Coronary artery (tissue), 2 donors: ENCODE measurements at places on chromosomes 16 and 17.

DNA sequence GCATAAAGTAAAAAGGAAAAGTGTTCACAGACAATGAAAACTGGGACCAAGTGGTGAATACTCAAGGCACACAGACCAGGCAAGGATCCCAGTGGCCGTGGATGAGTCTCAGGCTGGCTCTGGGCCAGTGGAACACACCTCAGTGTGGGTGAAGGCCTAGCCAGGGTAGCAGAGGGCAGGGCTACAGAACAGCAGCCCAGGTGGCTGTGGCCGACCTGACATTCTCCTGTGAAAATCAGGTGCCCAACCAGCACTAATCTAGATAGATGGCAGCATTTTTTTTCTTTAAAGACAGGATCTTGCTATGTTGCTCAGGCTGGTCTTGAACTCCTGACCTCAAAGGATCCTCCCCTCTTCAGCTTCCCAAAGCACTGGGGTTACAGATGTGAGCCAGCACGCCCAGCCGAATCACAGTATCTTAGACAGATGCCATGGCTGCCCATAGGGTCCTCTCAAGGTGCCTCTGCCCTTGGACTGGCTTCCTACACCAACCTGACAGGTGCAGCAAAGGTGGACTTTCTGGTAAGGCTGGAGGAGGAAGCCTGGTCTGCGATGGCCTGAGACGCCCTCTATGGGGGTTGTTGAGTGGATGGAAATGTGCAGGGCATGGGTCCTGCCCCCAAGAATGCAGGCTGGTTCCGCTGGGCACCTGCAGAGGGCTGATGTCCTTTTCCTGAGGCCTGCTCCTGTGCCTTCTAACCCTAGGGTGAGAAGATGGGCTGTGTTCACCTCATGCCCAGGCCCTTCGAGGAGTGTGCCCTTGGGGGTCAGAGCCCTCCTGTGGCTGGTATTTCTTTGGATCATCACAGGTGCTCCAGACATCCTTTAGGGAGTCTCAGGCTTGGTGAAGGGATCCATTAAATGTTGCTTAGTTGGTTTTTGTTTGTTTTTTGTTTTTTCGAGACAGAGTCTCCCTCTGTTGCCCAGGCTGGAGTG, 3.8 kb upstream of the P4HB start:
- no peak for DNase-seq

- DNase-seq, result peak; percentile 54
These were observed 21.0 kb upstream of the TNS4 start for GRCh38 chr17:40522250-40522960.

GRCh38 chr17:60372790-60373483, 19.0 kb downstream of the USP32 start:
- no peak for DNase-seq

- no peak for DNase-seq
These were observed 63.0 kb upstream of the TEKT3 start for GRCh38 chr17:15404106-15405057.

DNA sequence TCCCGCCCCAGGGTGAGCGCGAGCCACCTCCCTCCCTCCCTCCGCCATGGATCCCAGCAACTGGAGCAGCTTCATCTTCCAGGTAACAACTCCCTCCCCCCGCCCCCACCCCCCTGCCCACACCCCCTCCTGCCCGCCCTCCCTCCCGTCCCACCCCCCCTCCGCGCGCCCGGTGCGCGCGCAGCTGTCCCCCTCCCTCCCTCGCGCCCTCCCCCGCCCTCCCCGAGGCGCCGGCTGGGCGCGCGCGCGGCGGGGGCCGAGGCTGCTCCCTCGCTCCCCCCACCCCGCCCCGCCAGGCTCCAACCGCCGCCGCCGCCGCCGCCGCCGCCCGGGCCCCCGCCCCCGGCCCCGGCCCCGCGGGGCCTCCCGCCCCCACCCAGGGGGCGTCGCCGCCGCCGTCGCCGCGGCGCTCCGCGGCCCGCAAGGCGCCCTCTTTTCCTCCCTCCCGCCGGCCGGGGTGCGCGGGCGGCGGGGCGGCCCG, at the start of gene MAZ:
MAZ (plus strand) TSS at position 431 of the 481 bp plus-strand sequence. CDS start 173 bp downstream, outside the sequence.
- DNase-seq, result no peak

GRCh38 chr17:76384987-76385891, 830 bp downstream of the SPHK1 start:
- no peak for DNase-seq

DNA sequence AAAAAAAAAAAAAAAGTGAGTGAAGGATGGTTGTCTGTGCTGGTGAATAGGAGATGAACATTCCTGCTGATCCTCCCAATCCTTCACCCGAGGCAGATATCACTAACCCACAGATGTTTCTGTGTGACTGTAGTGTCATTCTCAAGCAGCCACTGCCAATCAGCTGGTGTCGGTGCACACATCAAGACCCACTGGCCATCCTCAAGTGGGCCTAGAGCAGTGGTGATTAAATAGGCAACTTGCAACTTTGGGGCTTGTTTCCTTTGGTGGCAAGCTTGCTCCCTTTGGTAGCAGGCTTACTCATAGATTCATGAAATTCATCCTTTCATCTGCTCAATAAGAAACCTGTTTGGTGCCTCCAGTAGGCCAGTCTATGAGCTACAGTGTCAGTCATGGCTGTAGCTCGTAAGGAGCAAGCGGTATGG, 51.1 kb upstream of the LGALS9 start:
- no peak for DNase-seq

DNA sequence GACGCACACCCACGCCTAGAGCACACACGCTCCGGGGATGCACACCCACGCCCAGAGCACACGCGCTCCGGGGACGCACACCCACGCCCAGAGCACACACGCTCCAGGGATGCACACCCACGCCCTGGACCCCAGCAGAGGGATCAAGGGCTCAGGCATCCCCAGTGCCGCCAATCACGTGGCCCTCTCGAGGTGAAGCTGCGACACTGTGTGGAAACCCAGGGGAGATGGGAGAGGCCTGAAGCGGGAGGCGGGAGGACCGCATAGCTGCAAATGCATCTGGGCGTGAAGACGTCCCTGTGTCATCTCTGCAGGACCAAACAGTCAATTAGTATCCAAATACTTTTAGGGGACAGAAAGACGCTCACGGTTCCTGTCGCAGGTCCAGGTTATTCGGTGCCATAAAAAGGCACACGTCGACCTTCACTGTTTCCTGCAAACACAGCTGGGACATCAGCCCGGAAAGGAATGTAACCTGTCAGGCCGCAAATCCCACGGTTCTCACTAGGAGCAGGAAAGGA, 56.4 kb downstream of the TBC1D16 start:
- no peak for DNase-seq

DNA sequence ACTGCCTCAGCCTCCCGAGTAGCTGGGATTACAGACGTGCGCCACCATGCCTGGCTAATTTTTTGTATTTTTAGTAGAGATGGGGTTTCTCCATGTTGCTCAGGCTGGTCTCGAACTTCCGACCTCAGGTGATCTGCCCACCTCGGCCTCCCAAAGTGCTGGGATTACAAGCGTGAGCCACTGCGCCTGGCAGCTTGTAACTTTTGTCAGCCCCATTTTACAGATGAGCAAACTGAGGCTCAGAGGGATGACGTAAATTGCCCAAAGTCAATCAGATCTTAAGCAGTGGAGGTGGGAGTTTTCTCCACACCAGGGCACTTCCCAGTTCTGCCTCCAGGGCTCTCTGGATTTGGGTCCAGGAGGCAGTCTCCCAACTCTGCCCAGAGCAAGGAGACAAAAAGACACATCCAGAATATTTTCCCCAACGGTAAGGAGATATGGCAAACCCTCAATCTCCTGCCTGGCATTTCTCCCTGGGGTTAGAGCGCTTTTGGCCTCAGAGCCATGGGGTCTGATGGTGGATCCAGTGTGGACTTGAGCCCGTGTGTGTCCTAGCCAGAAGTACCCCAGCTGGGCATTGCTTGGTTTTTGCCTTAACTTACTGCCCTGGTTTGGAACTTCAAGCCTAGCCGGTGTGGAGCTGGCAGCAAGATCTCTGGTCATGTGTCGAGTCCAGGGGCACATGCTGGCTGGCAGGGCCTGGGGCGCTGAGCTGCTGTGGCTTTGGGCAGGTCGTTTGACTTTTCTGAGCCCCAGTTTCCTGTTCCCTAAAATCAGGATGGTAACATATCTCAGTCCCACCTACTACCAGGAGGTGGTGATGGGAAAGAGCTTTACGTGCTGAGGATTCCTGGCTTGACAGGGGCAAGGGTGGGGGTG, 3.4 kb downstream of the ADAM11 start:
- DNase-seq, result no peak

DNA sequence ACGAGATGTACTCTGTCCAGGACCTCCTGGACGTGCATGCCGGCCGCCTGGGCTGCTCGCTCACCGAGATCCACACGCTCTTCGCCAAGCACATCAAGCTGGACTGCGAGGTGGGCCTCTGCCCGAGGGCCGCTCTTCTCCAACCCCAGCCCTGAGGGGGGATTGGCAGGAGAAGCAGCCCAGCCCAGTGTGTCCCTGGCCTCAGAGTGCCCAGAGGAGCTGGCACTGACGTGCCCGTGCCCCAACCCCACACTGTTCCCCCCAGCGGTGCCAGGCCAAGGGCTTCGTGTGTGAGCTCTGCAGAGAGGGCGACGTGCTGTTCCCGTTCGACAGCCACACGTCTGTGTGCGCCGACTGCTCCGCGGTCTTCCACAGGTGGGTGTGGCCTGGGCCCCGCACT, 15.6 kb downstream of the DEF8 start:
- no peak for DNase-seq

GRCh38 chr16:84618581-84619460, 943 bp upstream of the COTL1 start:
- peak; percentile 78 for DNase-seq

DNA sequence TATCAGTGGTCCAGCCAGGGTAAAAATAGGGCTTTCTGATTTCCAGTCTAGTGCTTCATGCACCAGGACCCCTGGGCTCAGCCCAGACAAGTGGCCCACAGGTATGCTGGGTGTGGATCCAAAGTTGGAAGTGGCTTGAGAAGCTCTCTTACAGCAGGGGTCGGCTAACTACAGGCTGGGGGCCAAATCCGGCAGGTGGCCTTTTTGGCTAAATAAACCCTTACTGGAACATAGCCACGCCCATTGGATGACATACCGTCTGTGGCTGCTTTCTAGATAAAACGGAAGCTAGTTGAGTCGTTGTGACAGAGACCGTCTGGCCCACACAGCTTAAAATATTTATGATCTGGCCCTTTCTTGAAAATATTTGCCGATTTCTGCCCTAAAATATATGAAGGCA, 119.0 kb upstream of the CDC42EP4 start:
- no peak for DNase-seq

DNA sequence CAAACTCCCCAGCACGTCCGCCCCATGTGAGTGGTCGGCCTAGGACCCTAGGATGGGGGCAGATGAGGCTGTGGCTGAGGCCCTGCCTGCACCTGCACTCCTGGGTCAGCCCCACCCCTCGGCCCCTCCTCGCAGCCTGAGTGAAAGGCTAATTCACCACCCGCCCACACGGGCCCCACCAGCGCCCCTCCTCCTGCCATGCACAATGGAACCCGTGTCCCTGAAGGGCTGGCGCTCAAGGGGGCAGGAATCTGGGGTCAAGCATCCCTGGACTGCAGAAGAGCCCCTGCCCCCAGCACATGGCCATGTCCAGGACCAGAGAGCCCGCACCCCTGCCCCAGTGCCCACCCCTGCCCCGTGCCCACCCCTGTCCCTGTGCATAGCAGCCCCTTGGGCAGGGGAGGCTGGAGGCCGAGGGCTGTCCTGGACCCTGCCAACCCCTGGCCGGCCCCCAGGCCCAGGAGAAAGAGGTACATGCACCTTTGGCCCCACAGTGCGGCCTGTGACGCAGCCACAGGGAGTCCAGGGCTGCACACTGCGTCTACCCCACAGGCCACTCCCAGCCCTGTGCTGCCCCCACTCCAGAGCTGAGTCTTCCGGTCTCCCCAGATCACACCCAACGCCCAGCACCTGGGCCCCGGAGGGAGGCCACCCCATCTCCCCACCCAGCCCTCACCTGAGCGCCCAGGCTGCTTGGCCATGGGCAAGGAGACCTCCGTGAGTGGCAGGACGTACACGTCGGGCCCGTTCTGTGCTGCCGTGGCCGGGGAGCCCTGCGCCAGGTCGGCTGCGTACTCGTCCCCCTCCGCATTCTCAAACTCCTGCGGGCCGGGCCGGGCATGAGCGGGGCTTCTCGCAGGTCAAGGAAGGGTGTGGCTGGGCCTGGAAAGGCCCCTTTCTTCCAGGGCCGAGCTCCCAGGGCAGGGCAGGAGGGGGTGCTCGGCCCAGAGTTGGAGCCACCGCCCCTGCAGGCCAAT, 34.6 kb upstream of the PVALEF start:
- DNase-seq, result no peak

DNA sequence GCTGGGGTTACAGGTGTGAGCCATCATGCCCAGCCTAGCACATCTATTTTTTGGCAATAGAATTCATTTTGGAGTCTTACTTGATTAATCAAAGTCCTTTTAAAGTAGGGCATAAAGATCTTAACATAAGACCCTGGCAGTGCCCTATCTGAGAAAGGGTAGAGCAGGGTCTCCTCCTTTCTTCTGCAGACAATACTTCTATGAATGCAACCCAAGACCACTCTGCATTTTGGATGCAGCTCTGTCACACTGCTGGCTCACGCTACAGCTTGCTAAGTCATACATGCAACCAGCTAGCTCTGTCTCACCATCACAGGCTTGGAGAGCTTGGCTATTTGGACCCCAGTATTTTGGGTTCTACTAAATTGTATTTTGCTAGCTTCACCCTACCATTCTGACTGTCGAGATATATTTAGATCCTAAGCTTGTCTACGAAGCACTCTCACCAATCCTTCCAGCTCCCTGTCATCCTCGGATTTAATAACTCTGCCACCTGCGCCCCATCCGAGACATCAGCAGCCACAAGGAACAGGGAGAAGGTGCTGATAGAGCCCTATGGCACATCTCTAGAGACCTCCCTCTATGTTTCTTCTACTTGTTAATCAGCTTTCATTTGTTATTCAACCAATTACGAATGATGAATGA, 45.1 kb downstream of the RBFOX3 start:
- DNase-seq, result no peak

- no peak for DNase-seq
These were observed 439.0 kb downstream of the HS3ST3B1 start for GRCh38 chr17:14739656-14740431.

DNA sequence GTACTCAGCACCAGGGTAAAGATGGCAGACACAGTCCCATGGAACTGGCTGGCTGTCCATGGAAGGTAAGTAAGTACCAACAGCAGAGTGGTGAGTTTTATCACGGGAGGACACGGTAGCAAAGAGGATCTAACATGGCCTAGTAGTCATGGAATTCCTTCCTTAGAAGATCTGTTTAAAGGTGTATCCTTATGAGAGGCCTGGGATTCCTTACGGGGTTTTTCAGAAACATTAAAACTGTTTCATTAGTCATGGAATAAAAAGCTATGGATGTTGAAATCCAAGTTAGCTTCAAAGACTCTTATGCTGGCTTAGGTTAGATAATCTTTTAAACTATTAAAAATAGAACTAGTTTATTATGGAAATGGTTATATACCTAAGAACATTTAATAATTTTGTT, 7.4 kb downstream of the FTO start:
- no peak for DNase-seq
